ENCODE measurements at places on chromosomes 1 and 21. TPM values are rescaled to one million over a fixed set of nuclear protein-coding genes. Genes with fewer than 3 reads are reported as not detected.

HLX gene
- 4.3 TPM for total RNA-seq

MPL gene
- not detected for total RNA-seq

LHX8 gene
- not detected for total RNA-seq

INKA2 gene
- 2.2 TPM for total RNA-seq

GSTM5 gene
- 0.28 TPM for total RNA-seq

CYP4A22 gene
- total RNA-seq, result not detected

CSMD2 gene
- 0.28 TPM for total RNA-seq

DNA sequence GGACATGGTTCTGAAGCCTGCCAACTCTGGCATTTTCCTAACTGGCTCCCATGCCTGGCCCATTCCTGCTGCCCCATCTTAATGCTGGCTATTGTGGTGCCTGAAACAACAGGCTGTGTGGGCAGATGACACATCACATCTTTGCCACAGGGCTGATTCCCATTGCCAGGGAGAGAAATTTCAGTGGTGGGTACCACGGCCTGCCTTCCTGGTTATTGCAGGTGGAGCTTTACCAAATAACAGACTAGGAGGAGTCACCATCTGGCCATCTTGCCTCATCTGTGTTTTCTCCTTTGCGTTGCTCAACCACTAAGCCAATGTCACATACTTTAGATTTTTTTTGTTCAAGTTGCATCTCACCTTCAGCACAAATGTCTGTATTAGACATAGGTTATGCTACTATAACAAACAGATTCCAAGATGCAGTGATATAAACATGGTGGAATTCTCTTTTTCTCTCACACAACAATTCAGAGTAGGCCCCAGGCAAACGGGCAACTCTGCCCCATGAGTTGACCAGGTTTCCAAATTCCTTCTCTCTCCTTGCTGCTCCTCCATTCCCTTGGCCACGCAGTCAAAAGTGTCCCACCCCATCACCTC lies 14.1 kb downstream of the CDA start:
- peak; percentile 12 for DNase-seq

DNA sequence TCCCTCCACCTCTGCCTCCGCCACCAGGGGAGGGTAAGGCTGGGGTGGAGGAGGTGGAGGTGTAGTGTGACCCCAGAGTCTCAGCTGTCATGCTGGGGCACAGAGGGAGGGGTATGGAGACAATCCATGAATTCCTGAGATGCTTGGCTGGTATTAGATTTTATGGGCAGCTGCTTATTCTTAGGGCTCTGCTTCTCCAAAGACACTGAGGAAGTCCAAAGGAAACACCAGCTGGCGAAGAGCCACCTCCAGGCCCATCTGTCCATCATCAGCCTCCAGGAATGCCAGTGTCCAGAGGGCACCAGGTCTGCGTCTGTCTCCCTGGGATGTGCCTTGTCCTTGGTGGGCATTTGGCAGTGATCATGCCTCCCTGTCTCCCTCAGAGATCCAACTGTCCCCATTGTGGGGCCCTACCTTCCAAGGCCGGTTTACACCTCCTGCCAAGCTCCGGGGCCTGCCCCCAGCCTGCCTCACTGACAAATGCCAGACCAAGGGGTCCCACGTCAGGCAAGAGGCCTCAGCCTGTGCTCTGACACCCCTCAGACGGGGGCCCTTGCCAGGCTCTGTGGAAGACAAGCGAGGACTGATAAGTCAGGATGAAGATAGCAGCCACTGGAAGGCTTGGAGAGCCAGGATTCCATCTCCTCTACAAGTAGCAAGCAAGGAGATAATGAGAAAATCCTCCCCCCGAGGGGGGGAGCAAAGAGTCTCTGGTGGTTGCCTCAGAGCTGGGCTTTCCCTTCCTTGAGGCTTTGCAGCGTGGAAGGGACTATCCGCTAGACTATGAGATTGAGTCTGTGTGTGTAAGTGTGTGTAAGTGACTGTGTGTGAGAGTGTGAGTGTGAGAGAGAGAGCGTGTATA lies 1.6 kb downstream of the TNNI1 start:
- no peak for DNase-seq

DNA sequence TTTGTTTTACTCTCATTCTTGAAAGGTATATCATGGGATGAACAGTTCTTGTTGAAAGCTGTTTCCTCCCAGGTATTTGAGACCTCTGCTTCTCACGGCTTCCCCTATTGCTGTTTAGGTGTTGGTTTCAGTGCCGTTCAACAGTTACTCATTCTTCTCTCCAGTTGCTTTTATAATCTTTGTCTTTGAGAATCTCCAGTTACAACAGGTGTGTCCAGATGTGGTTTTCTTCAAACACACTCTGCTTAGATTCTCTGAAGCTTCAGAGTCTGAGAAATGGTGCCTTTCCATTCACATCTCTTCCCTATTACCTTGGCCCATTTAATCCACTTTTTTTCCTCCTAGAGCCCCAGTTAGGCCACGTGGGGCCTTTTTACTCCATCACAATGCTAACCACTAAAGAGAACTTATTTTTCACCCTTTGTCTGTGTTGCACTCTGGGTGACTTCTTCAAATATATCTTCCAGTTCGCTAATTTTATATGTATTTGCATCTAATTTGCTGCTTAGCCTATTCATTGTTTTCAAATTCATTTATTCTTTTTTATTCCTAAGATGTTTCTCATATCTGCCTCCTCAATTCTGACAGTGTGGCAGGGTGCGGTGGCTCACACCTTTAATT lies 46.7 kb upstream of the SLC19A1 start:
- no peak for DNase-seq

- peak; percentile 36 for DNase-seq
Measured at GRCh38 chr1:58888833-58889232, 105.0 kb upstream of the JUN start.

DNA sequence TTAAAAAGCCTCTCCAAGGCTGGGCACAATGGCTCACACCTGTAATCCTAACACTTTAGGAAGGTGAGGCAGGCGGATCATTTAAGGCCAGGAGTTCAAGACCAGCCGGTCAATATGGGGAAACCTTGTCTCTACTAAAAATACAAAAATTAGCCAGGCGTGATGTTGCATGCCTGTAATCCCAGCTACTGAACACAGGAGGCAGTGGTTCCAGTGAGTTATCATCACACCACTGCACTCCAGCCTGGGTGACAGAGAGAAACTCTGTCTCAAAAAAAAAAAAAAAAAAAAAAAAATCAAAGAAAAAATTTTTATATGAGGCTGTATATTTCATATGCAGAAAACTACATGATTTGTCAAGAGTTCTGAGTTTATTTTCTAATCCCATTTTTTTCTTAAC lies 1107.1 kb upstream of the TMPRSS15 start:
- DNase-seq, result no peak

DNA sequence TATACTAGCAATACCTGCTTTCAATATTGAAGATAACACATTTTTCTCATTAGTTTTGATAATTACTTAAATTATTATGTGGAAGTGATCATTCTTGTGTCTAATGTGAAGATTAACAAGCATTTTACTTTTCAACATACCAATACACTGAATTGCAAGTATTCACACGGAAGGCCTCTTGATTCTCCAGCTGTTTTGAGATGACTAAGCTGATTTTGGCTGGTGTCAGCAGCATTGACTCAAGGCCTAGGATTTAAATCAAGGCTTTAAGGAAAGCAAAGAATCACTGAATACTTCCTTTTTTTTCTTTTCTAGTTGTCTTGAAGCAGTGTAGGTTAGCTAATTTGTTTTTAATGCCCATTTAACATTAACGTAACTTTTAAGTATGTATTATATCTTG lies 373.7 kb downstream of the SRGAP2C start:
- peak; percentile 90 for DNase-seq

DNA sequence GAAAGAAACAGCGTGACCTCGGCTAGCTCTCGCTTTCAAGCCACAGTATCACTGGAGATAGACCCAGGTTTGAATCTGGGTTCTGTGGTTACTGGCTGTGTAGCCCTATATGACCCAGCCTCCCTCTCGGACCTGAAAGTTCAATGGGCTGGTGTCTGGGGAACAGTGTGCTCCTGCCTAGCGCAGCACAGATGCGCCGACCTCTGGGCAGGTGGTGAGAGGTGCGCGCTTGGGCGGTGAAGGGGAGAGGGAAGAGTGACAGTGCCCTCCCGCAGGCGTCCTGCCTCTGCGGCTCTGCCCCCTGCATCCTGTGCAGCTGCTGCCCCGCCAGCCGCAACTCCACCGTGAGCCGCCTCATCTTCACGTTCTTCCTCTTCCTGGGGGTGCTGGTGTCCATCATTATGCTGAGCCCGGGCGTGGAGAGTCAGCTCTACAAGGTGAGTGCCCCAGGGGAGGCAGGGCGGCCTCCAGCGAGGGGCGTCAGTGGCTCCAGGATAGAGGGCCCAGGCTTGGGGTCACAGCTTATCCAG lies 10.5 kb downstream of the SERINC2 start:
- no peak for DNase-seq

DNA sequence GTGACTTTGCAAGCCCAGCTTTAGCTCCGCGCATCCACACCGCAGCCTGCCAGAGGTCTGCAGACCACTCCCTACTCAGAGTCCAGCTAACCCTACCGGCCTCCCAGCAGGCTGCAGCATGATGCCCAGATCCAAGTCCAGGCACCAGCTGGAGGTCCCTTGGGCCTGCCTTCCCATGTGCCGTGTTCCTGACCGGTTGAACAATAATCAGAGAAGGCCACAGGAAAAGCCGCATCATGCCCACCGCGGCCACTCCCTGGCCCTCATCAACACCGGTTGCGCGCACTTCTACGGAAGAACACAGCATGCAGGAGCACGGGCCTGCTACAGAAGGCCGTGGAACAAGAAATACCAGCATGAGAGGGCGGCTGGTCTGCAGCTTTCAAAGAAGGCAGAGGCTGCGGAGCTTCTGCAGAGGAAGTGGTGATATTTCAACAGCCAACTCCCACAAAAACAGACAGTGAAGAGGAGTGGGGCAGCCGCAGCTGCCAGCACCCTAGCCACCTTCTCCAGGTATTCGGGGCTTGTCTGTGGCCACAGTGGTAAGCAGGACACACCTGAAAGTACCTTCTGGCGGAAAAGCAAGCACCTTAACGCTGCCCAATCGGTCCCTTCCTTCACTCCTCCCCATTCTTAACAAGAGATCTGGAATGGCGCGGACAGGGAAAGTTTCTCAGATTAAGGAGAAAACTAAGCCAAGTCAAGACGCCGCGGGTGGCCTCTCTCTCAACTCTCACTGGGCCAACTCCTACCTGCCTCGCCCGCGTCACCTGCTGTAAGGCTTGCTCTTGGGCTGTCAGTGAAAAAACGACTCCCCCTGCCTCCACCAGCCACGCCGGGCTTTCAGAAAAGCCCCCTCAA lies 1.5 kb downstream of the PGBD5 start:
- DNase-seq, result no peak

- DNase-seq, result no peak
Measured at GRCh38 chr1:244965185-244966030, 101.1 kb upstream of the HNRNPU start.

- DNase-seq, result no peak
Measured at GRCh38 chr1:50458507-50458906, 35.3 kb upstream of the DMRTA2 start.

DNA sequence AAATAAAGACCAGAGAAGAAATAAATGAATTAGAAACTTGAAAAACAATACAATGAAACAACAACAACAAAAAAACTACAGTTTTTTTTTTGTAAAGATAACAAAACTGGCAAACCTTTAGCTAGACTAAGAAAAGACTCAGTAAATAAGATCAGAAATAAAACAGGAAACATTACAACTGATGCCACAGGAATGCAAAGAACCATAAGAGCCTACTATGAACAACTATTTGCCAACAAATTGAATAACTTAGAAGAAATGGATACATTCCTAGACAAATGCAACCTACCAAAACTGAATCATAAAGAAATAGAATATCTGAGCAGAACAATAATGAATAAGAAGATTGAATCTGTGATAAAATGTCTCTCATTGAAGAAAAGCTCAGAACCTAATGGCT lies 742.0 kb downstream of the ADGRL2 start:
- no peak for DNase-seq

GRCh38 chr1:27576806-27577227 lies 27.1 kb downstream of the AHDC1 start:
- DNase-seq, result no peak

- peak; percentile 63 for DNase-seq
Measured at GRCh38 chr1:94698759-94699502, 121.2 kb upstream of the SLC44A3 start.

- no peak for DNase-seq
Measured at GRCh38 chr1:223870617-223871574, 25.1 kb upstream of the TP53BP2 start.

DNA sequence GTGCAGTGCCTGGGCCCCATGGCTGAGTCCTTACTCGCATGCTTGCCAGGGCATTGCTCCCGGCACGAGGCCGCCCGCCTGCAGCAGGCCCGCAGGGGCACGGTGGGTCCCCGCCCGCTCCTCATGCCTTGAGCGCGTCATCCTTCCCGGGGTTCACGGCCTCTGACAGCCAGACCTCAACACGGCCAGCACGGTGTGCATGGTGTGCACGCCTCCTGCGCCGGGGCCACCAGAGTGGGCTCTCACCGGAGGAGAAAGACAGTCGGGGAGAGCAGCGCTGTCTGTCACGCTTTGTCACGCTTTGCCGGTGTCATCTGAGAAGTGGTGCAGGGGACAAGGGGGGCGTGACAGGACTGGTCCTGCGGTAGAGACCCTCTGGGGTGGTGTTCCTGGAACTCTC lies 11.9 kb upstream of the COL18A1 start:
- no peak for DNase-seq

DNA sequence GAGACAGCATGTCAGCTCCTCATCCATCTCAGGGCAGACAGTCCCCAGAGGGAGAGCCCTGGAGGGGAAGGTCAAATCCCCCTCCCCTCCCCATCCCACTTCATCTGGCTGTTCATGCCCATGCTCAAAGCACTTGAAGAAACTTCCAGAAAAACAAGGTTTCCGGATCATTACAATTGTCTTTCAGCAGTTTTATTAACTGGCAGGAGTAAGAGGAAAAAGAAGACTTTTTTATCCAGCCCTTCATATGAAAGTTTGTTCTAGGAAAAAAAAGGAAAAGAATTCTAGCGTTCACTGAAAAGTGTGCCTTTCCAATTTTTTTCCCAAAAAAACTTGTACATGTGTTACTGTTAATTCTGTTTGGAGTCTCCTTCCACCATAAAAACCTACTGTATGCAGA lies 145.7 kb upstream of the TIAM1 start:
- DNase-seq, result no peak

DNA sequence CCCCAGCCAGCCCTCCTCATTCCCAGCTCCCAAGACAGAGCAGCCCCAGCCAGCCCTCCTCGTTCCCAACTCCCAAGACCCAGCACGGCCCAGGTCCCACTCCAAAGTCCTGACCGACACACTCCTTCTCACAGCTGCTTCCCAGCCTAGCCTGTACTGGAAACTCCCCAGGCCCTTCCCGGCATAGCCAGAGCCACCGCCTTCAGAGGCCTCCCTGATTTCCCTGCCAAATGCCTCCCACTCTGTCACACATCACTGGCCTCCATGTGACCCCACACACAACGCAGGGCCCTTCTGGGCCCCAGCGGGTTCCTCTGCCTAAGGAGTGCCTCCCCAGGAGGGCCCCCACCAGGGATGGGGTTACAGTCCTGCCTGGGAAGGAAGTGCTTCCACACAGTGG lies 2.8 kb downstream of the UBE2J2 start:
- DNase-seq, result peak; percentile 69
